T-helper 17 cell (primary cell): ENCODE measurements at places on chromosomes 7 and 10.

DNA sequence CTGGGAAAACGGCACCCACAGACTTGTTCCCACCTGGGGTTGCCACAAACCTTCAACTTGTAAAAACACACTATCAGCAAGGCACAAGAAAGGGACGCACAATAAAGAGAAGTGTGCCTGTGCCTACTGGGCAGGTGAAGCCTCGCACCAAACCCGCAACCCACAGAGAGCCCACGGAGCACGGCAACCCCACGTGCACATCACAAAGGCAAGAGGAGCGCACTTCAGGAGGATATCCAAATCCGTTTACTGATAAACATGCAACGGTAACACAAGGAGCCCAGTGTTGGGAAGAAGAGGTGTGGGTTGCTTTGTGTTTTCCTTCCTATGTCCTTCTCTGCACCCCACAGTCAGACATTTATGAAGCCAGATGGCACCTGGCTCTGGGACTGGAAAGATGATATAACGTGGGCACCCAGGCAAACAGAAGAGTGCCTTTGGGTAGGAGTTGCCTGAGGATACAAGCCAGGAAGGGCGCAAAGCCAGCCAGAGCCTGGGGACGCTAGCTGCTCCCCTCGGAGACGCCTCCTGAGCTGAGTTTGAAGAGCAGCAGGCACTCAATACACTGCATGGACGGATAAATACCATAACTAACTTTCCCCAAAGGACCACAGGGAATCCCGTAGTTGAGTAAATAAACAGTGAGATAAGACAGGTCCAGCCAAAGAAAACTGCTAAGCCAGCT lies 41.6 kb downstream of the TCERG1L start:
- DNase-seq: no peak
- no peak overlapping the region for H3K27ac ChIP-seq

GRCh38 chr7:51789489-51789888 lies 472.9 kb upstream of the COBL start:
- no peaks in the 10 kb centered on the region for H3K36me3 ChIP-seq
- DNase-seq: no peak
- H3K27me3 ChIP-seq: no peaks in the 10 kb centered on the region

GRCh38 chr7:42107484-42108240 lies 129.3 kb downstream of the GLI3 start:
- H3K4me3 ChIP-seq: no peak overlapping the region
- no peak overlapping the region for H3K27ac ChIP-seq
- H3K4me1 ChIP-seq: peaks cover 2% of the 10 kb centered on the region
- H3K27me3 ChIP-seq: peaks cover 5% of the 10 kb centered on the region
- no peaks in the 10 kb centered on the region for H3K36me3 ChIP-seq

DNA sequence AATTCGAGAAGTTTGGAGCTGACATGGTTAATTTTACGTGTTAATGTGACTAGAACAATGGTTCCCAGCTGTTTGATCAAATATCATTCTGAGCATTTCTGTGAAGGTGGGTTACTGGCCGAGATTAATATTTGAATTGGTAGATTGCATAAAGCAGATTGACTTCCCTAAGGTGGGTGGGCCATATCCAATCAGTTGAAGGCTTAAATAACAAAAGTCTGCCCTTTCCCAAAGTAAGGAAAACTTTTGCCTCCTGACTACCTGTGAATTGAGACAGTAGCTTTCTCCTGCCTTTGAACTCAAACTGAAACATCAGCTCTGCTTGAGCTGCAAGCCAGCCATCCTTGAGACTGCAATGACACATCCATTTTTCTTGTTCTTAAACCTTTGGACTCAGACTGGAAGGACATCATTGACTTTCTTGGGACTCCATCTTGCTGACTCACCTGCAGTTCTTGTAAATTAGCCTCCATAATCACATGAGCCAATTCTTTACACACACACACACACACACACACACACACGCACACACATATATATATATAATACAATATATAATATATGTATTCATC lies 63.1 kb upstream of the LRRTM3 start:
- no peaks in the 10 kb centered on the region for H3K36me3 ChIP-seq
- no peak for DNase-seq
- no peaks in the 10 kb centered on the region for H3K4me1 ChIP-seq
- no peak overlapping the region for H3K27ac ChIP-seq

GRCh38 chr7:1569016-1569415 lies 816 bp downstream of the PSMG3 start:
- DNase-seq: peak; percentile 27
- H3K27ac ChIP-seq: peak overlapping the region; percentile 98
- H3K4me1 ChIP-seq: peaks cover 19% of the 10 kb centered on the region
- H3K27me3 ChIP-seq: no peaks in the 10 kb centered on the region
- peak overlapping the region; percentile 90 for H3K4me3 ChIP-seq

GRCh38 chr10:97042716-97043562 lies 142.8 kb downstream of the SLIT1 start:
- no peaks in the 10 kb centered on the region for H3K36me3 ChIP-seq
- no peak for DNase-seq
- H3K4me3 ChIP-seq: no peak overlapping the region
- no peak overlapping the region for H3K27ac ChIP-seq
- H3K4me1 ChIP-seq: peaks cover 8% of the 10 kb centered on the region
- H3K27me3 ChIP-seq: no peaks in the 10 kb centered on the region

DNA sequence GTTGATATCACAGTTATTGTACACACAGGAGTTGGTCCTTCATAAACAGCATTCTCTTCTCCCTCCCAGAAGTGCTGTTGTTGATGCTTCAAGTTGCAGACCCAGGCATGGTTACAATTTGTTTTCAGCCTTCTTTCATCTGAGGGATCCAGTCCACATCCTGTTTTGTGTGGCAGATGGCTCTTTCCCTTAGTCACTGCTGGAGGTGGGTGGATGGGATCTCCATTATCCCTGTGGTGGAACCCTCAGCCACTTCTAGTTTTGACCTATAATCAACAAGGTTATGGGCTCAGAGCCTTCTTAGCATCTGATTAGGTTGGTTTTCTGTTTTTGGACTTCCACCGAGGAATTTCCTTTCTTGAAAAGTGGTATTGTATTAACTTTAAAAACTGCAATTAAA lies 214.2 kb downstream of the SH2D4B start:
- DNase-seq: no peak
- H3K27me3 ChIP-seq: peaks cover 16% of the 10 kb centered on the region
- no peaks in the 10 kb centered on the region for H3K4me1 ChIP-seq
- no peaks in the 10 kb centered on the region for H3K36me3 ChIP-seq
- H3K4me3 ChIP-seq: no peak overlapping the region

GRCh38 chr10:11993834-11994468 lies 48.7 kb downstream of the UPF2 start:
- DNase-seq: no peak
- peak overlapping the region; percentile 75 for H3K27ac ChIP-seq
- H3K4me3 ChIP-seq: no peak overlapping the region
- H3K4me1 ChIP-seq: peaks cover 10% of the 10 kb centered on the region

DNA sequence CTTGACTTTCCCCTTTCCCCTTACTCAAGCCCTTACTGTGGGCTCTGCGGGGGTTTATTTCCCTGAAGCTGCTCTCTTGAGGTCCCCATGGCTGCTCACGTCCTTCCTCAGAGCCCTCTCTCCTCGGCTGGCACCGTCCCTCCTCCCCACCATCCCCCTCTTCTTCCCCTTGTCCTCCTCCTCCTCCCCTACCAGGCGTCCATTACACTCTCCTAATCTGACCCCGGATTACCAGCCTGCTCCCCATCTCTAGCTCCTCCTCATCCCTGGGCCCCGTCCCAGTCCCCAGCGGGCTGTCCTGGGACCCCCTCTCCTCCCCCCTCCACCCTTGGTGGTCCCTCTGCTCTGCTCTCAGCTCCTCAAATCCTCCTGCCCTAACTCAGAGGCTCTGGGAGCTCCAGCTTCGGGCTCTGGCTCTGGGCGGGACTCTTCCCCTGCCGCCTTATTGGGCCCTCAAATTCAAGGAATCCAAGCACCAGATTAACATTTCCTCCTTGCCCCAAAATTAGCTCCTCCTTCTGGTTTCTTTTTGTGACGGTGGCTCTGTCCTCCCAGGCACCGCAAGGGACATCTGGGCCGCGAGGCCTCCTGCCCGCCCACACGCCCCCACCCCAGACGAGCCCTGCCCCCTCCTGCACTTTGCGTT lies 48.5 kb upstream of the LEP start:
- peaks cover 34% of the 10 kb centered on the region for H3K27me3 ChIP-seq
- no peak overlapping the region for H3K4me3 ChIP-seq
- DNase-seq: no peak
- H3K4me1 ChIP-seq: peaks cover 2% of the 10 kb centered on the region
